ENCODE measurements at places on chromosomes 7 and 10. TPM values are rescaled to one million over a fixed set of nuclear protein-coding genes. Genes with fewer than 3 reads are reported as not detected.

DNA sequence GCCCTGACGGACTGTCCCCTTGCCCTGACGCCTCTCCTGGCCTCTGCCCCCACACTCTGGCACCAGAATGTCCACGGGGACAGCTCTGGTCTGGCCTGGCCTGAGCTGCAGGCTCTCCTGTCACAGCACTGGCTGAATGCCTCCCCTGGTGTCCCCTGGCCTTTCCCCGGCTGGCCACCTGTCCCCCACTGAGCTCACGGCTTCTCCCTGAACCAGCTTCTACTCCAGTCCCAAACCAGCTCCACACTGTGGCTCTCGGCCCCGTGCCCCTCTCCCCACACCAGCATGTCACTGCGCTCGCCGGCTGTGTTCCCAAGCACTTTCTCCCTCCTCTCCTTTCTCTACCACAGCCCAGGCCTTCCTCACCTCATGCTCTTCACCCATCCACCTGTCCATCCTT lies 386.4 kb downstream of the DNAJB6 start:
- no peak for DNase-seq

Gene OR2A5
- total RNA-seq = not detected

DNA sequence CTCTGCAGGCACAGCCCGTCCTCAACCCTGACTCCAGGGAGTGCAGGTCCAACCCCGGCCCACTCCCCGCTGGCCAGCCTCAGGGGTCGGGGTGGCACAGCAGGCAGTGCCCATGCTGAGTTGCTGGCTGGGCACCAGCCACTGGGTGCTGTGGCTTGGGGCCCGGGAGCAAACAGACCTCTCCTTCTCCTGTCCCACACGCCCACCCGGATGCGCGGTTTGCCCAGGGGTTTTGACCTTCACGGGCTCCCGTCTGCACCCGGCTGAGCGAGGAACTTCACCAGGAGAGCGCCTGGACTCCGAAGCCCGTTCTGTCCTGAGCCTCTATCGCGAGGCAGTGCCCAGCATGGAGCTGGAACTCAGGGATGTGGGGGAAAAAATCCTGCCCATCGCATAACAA lies 2.6 kb upstream of the GRIFIN start:
- DNase-seq = no peak

Gene ITIH2
- total RNA-seq = not detected

DNA sequence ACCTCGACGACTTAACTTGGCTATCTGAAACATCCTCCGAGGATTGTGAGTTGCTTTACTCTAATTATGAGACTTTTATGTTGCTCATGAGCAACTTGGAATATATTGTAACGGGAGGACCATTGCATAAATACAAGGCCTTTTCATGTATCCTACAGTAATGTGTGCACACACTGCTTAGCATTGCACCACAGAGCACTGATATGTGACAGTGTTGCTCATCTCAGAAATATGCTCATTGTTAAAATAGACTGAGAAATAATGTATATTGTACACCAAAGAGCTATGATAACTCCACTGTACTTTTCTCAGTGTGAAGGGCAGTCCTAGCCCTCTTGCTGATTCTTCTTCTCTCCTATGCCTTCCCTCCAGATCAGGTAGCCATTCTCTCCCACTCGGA lies 102.8 kb upstream of the CDK13 start:
- DNase-seq = no peak

DNA sequence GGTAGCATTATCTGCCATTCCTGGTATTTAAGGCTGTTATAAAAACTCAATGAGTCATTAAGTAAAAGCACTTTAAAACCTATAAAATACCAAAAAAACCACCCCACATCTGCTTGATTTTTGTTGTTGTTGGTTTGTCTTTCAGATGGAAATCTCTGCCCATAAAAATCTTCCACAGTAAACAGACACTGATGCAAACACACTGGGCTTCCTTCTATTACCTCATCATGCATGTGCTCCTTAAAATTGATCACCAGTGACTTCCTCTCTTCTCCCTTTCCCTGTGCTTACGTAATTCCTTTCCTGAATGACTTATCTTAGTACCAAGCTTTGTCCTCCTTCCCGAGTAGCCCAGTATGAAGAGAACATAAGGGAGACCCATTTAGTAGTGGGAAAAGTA lies 167.2 kb downstream of the EVX1 start:
- DNase-seq = no peak

- DNase-seq = no peak
Observed at GRCh38 chr7:37129035-37129425, 319.6 kb downstream of the ELMO1 start.

Gene MEOX2
- total RNA-seq = not detected

Gene DNAH11
- total RNA-seq = 0.70 TPM

DNA sequence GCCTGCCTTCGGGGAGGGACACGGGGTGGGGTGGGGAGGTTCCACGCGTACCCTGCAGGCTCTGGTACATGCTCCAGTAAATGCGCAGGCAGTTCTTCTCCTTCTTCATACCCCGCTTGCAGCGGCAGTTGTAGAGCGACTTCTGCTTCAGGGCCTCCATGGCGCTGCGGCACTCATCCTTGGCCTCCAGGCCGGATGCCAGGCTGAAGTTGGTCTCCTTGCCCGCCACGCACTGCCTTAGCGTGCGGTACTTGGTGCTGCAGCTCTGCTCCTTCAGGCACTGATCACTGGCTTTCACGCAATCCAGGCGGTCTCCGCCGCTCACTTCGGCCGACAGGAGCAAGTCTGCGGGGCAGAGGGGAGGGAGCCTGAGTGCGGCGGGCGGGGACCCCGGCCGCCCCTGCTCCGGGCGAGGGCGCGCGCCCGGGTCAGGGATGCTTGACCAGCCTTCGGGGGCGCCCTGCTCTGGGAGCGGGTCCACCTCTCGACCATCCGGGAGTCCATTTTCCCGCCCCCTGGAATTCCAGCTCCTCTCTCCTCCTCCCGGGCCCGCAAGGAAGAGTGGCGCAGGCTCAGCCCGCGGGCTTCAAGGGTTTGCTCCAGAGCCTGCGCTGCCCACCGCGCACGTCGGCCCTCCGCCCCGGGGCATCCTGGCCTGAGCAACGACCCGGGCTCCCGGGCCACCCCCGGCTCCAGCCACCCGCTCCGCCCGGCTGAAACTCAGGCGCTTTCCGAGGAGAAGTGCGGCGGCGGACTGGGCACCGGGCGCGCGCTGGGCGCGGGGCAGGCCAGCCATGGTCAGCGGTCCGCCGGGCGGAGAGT lies 2.0 kb downstream of the GFRA1 start:
- DNase-seq = no peak

GRCh38 chr10:111125102-111125501 lies 48.3 kb downstream of the ADRA2A start:
- no peak for DNase-seq

- no peak for DNase-seq
Observed at GRCh38 chr10:30490289-30491000, 56.5 kb downstream of the MAP3K8 start.

DNA sequence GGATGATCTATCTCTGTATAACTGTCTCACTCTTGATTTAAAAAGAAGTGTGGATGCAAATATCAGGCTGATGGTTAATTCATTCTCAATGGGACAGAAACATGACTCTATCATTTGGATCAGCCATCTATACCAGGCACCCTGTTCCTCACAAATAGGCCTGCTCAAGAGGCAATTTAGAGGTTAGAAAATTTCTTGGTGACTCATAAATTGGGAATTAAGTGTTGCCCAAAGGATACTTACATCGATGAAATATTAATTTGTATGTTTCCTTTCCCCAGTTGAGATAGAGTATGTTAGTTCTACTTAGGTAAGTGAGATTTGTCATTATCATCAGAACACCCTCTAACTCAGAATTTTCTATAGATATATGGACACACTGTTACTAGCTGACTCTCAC lies 57.7 kb downstream of the PRSS58 start:
- no peak for DNase-seq

- peak; percentile 38 for DNase-seq
Observed at GRCh38 chr7:102291056-102291915, 4.6 kb downstream of the SH2B2 start.

DNA sequence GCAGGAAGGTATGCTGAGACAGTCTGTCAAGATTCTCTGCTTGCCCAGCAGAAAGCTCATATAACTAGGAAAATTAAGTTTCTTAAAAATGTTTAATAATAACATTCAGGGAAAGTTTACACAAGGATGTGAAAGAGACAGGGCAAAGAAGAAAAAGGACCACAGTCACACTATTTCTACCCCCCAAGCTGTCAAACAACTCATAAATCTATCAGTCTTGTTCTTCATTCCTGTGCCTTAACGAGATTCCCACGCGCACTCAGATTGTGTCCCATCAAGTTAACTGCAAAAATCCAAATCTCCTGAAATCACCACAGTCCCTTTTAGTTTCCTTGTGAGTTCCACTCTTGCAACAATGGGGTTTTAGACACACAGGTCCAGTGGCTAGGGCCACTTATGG lies 14.9 kb downstream of the CUL2 start:
- no peak for DNase-seq

GRCh38 chr7:121057878-121058277 lies 69.4 kb downstream of the CPED1 start:
- no peak for DNase-seq

Gene HOXA6
- 0.31 TPM for total RNA-seq

DNA sequence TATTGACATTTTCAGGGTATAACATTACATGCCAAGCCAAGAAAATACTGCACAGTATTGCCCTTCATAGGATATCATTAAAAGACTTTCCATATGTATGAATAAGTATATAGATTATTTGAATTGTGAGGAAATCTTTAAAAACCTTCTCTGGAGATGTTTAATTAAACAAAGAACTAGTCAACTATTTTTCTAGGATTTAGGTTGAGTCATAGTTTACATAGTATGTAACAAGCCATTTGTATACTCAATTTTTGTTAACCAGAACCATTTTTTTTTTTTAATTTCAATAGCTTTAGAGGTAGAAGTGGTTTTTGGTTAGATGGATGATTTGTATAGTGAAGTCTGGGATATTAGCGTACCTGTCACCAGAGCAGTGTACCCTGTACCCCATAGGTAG lies 151.2 kb upstream of the ASAH2 start:
- no peak for DNase-seq

Measured in activated T-cell treated with anti-CD3 and anti-CD28 coated beads, Interleukin-2, amount 50 U/mL, for 72 hours (primary cell).